Right ventricle myocardium superior (tissue), 1 donor: ENCODE measurements at places on chromosomes 16 and 17. TPM values are rescaled to one million over a fixed set of nuclear protein-coding genes. Genes with fewer than 3 reads are reported as not detected.
A peak's percentile ranks its signal among the peaks of the same experiment; 100 is the strongest.

DNA sequence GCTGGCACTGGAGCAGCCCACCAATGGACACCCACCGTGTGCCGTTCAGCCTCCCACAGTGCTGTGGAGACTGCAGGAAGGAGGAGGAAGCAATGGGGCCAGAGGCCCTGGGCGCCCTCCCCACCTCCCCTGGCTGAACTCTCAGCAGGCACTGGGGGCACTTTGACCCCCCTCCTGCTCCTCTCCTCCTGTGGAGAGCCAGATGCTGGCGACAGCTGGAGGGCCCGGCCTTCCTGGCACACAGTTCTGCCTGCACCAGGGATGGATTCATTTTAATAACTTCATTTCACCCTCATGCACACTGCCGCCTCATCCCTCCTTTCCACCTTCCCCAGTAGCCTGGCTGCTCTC lies 6.0 kb downstream of the NXPH3 start:
- DNase-seq, result no peak

GRCh38 chr17:68457168-68457538 lies at the start of gene WIPI1:
Gene WIPI1 (minus strand): TSS chr17:68457496. CDS start chr17:68457421, 75 bp downstream.
- no peak for DNase-seq

GRCh38 chr16:31108794-31109558 lies 790 bp downstream of the BCKDK start:
- DNase-seq, result peak; percentile 45

EPOP gene
- 0.46 TPM for total RNA-seq

TAC4 gene
- total RNA-seq, result not detected

RBL2 gene
- total RNA-seq, result 33.1 TPM

GRCh38 chr16:66486773-66487579 lies 59.9 kb downstream of the BEAN1 start:
- peak; percentile 70 for DNase-seq

SPATA22 gene
- total RNA-seq, result 0.51 TPM

DNA sequence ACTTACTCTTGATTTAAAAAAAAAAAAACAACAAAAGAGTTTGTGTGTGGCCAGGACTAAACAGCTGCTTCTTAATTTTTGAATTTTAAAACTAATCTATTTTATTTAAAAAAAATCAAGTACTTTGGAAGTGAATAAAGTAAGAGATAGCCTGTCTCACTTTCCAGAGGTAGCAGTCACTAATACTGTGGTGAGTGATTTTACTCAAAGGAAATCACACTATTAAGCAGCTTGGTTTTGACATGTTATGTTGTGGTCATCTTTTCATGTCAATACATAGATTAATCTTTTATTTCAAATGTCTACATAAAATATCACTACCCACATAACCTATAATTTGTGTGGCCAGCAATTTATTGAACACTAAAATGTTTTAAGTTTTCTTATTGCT lies 102.2 kb upstream of the HLF start:
- DNase-seq, result no peak

GRCh38 chr17:66953630-66954020 lies 10.9 kb upstream of the CACNG4 start:
- no peak for DNase-seq

DNA sequence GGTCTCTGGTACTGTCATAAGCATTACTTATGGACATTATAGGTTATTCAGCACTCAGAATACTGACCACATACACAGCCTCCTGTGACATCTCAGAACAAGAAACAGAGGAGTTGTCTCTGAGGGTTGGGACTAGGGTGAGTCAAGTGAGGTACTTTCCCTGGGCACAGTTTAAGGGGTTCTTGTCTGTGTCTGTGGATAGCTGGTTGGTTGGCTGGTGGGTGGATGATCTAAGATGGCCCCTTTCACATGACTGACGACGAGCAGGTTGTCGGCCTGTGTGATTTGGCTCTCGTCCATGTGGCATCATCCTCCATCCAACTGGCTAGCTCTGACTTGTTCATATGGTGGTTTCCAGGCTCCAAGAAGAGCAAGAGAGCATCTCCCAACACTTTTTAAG lies 163.9 kb downstream of the PRKCB start:
- DNase-seq, result no peak

- DNase-seq, result no peak
These were observed 18.5 kb downstream of the ITPRIPL2 start for GRCh38 chr16:19132255-19132654.

ABI3 gene
- total RNA-seq, result 5.5 TPM

GRCh38 chr16:962366-962765 lies 8.4 kb downstream of the LMF1 start:
- DNase-seq, result no peak

DNA sequence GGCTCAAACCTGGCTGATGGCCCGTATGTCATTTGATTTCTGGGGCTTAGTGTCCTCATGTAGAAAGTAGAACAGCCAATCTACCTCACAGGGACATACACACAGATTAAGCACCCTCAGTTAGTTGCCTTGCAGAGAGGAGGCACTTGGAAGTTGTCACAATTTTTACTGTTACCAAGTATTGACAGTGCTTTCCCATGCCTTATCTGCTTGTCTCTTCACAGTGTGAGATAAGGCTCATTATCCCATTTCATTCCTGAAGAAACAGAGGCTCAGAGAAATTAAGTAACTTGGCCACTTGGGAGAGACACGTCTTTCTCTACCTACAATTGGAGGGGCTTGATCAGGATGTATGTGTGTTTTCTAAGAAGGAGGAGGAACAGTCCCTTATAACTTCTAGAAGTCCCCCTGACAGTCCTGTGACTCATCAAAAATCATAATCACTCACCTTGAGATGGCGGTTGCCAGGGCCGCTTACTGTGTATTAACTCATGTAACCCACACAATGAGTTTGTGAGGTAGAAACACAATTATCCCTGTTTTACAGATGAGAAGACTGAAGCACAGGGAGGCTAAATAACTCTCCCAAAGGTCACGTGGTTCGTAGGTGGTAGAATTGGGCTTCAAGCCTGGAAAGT lies 56.9 kb upstream of the LHX1 start:
- DNase-seq, result no peak

GRCh38 chr17:16569358-16569712 lies 331 bp upstream of the ZNF287 start:
- no peak for DNase-seq

DHRS7C gene
- total RNA-seq, result 71.6 TPM

DNA sequence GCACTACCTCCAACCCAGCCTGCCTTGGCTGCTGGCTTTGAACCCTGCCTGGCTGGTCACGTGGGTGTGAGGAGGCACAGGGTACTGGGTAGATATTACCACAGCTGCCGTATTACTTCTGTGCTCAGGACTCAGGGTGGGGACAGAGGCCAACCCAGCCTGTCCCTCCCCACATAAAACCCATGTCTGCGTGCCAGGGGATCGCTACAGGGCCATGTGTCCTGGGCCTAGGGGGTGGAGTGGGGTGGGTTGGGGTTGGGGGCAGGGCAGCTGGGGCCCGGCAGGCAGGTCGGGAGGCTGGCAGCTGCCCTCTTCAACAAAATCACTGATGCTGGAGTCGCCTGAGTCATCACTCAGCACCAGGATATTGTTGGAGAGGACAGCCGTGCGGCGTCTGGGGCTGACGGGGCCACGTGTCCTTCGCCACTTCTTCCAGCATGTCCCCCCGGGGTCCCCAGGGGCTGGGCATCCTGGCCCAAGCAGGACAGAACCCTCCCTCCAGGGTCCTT lies 39.7 kb upstream of the PVALEF start:
- DNase-seq, result no peak

CRHR1 gene
- total RNA-seq, result not detected

DNA sequence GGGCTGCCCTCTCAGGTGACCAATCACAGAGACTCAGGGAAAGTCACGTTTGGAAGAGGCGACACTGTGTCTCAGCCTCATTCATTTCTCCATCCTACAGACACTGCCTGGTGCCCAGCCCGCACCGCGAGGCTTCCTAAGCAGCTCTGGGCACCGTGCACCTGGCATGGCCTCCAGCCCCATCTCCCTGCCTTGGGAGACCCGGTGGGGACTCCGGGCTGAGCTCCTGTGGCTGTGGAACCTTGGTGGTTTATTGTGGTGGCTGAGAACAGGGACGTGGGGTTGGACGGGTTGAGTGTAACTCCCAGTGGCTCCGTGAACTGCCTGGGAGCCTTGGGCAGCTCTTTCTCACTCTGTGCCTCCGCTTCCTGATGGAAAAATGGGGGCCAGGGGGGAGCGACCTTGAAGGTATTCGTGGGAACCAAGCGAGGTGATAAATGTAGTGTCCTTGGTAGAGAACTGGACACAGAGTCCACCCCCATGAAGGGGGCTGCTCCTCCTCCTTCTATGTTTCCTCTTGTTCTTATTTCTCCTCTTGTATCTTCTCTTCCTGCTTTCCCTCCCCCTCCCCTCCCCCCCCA lies 215.4 kb downstream of the SEC14L1 start:
- DNase-seq, result no peak

GRCh38 chr17:37130984-37131446 lies 182.3 kb downstream of the AATF start:
- DNase-seq, result no peak

GRCh38 chr16:24731722-24732419 lies 2.4 kb downstream of the TNRC6A start:
- peak; percentile 80 for DNase-seq

- DNase-seq, result no peak
These were observed 115.9 kb downstream of the LITAF start for GRCh38 chr16:11470676-11471415.

DERL2 gene
- 24.7 TPM for total RNA-seq

- peak; percentile 74 for DNase-seq
These were observed 34.1 kb upstream of the MMP2 start for GRCh38 chr16:55444754-55445485.

DNA sequence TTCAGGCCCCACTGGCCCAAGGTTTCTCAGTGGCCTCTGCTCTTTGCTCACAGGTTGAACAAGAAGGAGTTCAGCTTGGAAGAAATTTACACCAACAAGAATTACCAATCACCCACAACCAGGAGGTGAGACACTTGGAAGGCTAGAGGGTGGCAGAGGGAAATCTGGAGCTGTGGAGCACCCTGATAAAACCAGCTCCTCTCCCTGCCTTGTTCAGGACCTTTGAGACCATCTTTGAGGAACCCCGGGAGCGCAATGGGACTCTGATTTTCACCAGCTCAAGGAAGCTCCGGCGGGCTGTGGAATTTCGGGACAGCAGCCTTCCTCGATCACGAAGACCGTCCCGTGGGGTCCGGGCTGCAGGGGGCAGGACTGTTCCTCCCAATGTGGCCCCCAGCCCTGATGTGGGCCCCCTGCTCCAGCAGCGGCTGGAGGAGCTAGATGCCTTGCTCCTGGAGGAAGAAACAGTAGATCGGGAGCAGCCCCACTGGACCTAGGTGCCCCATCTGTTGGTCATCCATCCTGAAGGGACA lies 2.4 kb upstream of the FBRS start:
- DNase-seq, result no peak

DNA sequence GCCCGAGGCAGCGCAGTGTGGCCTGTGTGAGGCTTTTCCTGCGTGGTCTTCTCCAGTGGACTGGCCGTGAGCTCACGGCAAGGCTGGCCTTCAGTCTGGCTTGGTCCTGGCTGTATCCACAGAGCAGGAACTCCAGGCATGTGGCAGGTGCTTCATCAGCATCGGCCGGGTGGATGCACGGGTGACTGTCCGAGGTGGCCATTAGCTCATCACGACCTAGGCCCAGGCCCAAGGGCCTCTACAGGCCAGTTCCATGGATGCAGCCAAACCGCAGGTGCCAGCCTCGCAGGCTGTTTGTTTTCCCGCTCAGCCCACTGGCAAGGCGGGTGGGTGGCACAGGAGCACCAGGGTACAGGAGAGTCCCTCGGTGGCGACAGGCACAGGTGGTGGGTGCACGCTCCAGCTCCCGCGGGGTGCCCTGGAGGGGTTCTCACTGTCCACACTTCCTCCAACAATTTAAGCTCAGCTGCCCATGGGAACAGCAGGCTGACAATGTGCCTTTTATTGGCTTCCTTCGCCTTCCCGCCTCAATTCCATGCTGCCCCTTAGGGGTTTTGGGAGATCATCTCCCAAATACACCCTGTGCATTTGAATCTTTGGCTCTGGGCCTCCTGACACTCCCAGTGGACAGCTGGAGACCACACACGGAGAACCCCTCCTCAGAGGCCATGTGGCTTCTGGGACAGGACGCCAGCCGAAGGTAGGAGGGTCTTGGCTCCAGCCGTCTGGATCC lies 33.0 kb downstream of the ENGASE start:
- no peak for DNase-seq

SPATA2L gene
- total RNA-seq, result 4.1 TPM

- DNase-seq, result no peak
These were observed 63.5 kb downstream of the IL21R start for GRCh38 chr16:27465483-27465879.

DNA sequence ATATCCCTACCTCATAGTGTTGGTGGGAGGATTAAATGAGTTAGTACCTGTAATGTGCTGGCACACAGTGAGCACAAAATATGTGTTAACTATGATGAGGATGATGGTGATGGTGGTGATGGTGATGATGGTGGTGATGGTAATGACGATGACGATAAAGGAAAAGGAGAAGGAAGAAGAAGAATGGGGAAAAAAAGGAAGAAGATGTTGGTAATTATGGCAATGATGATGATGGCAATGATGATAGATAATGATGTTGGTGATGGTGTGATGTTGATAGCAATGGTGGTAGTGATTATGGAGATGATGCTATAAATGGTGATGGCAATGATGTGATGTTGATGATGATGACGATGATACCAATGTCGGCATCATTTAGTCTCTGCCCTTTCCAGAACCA lies 270.2 kb downstream of the GRIN2A start:
- DNase-seq, result no peak

DNA sequence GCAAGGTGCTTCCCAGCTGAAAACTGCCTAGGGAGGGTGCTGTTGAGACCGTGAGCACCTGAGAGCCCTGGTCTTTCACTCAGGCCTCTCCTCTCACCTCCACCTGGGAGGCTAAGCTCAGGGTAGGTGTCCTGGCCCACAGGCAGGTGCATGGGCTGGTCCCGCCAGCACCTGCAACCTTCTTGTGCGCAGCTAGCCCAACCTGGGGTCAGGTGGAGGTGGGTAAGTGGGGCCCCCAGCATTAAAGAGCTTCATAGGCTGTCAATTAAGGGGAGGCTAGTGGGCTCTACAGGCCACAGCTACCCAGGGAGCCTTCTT lies 8.7 kb downstream of the ADCY7 start:
- peak; percentile 14 for DNase-seq
